CD4-positive, alpha-beta T cell treated with Interferon gamma for 1 hour (primary cell): ENCODE measurements at places on chromosomes 4 and X.

- peak; percentile 19 for DNase-seq
These were observed 114.0 kb downstream of the RBM47 start for GRCh38 chr4:40515398-40516293.

- no peak for DNase-seq
These were observed 48.7 kb downstream of the RHOH start for GRCh38 chr4:40245550-40245949.

- no peak for DNase-seq
These were observed 49.9 kb downstream of the IL15 start for GRCh38 chr4:141686146-141686775.

DNA sequence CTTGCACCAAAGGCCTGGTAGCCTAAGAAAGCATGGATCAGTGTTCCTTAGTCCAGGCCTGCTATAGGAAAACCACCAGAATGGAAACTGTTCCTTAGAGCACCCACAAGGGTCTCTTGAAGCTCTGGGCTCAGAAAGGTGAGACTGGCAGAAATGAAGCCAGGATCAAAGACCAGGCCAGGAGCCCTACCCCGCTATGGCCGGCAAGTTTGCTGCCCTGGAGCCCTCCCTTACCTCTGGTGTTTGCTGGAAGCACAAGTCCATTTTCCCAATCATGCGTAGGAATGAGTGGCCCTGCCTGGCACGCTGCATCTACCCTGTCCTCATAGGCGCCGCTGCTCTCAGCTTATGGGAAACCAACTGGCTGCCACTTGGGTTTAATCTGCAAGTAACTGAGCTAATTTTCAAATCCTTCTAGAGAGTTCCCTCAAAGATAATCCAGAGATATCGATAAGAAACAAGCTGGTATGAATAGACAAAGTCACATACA is 37.4 kb downstream of the BCOR start:
- no peak for DNase-seq

- no peak for DNase-seq
These were observed 58.4 kb upstream of the COX18 start for GRCh38 chr4:73127839-73128453.

- DNase-seq, result no peak
These were observed 27.9 kb downstream of the CAMK2D start for GRCh38 chr4:113733685-113734084.

DNA sequence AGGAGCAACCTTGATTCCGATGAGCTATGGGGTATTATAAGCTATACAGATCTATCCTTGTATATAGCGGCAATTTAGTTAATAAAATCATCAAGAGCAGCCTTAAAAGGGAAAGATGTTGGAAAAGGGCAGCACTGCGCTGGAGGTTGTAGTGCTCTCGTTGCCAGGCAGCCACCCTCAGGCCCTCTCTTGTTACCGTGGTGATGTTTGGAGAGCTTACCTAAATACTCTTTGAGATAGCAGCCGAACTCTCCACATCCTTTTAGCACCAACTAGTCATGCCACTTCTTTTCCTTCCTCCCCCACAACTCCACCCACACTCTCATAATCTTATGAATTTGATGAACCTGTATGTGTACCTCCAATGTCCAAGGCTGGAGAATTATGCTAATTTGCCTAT is 3.8 kb upstream of the RADX start:
- peak; percentile 20 for DNase-seq
